Esophagus muscularis mucosa (tissue), 4 donors: ENCODE measurements at places on chromosomes 1 and 21. TPM values are rescaled to one million over a fixed set of nuclear protein-coding genes. Genes with fewer than 3 reads are reported as not detected.

PRAMEF33 gene
- not detected for total RNA-seq

HTR6 gene
- total RNA-seq, result not detected

CCT3 gene
- 241 TPM for total RNA-seq

LRRC38 gene
- not detected for total RNA-seq

CFAP74 gene
- not detected for total RNA-seq

EDARADD gene
- total RNA-seq, result not detected

AMY1A gene
- not detected for total RNA-seq

MFSD2A gene
- 1.7 TPM for total RNA-seq

AMY2A gene
- not detected for total RNA-seq

FMO2 gene
- 66.2 TPM for total RNA-seq

AMY1B gene
- not detected for total RNA-seq

RGS4 gene
- total RNA-seq, result 24.2 TPM

TNNI3K gene
- 4.5 TPM for total RNA-seq

CSTB gene
- 6.3 TPM for total RNA-seq

CD1B gene
- total RNA-seq, result not detected

RGS13 gene
- total RNA-seq, result 2.5 TPM

LCE3D gene
- total RNA-seq, result not detected

CBR3 gene
- 11.4 TPM for total RNA-seq

ZNF683 gene
- total RNA-seq, result not detected

TGFBR3 gene
- total RNA-seq, result 262 TPM

PYHIN1 gene
- total RNA-seq, result 1.3 TPM

NKAIN1 gene
- not detected for total RNA-seq

NR0B2 gene
- not detected for total RNA-seq

ELAPOR1 gene
- total RNA-seq, result 0.52 TPM

ZBED6 gene
- 20.4 TPM for total RNA-seq

HCRTR1 gene
- total RNA-seq, result 1.8 TPM

CNTN2 gene
- total RNA-seq, result 3.3 TPM

LCE2C gene
- not detected for total RNA-seq

PGLYRP4 gene
- total RNA-seq, result not detected

KRTAP21-3 gene
- total RNA-seq, result not detected

AVPR1B gene
- total RNA-seq, result not detected

FNDC10 gene
- not detected for total RNA-seq

LCE1B gene
- total RNA-seq, result not detected

OR10J5 gene
- total RNA-seq, result not detected

BTG2 gene
- total RNA-seq, result 135 TPM

CNN3 gene
- total RNA-seq, result 210 TPM

CDA gene
- total RNA-seq, result 1.7 TPM
